ENCODE measurements at places on chromosomes 2 and 18.

- no peak for DNase-seq
Observed at GRCh38 chr2:54403512-54404238, 52.5 kb upstream of the SPTBN1 start.

DNA sequence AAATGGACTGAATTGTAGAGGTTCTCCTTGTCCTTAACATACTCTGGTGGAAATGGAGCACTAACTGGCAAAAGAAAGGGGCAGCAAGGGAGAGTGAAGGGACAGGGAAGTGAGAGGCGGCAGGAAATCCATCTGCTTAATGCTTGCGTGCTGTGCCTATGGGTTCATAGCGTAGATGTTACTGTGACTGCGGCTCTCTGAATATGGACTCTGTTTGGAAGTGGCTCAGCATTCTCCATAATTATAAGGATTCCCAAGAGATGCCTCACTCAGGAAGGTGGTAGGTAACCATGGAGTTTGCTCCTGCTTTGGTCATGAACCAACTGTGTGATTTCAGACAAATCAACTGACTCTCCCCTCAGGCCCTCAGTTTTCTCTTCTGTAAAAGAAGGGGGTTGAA is 50.0 kb downstream of the MYO3B start:
- no peak for DNase-seq

DNA sequence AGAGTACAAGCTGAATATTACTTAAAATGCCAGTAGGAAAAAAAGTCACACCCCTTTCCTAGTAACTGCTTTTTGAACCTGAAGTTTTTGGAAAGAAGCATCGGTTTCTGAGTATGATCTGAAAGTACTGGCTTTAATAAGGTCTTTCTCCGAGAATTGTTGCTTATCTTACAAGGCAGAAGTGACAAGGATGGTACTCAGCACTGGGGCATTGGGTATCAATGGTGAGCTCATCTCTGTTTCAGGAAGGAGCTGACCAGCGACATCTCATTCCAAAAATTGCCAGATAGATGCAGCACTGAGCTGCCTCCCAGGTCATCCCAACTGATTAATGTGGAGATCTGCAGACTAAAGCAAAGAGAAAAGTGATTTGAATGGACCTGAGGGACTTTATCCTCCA is 85.4 kb downstream of the FMNL2 start:
- DNase-seq, result no peak

DNA sequence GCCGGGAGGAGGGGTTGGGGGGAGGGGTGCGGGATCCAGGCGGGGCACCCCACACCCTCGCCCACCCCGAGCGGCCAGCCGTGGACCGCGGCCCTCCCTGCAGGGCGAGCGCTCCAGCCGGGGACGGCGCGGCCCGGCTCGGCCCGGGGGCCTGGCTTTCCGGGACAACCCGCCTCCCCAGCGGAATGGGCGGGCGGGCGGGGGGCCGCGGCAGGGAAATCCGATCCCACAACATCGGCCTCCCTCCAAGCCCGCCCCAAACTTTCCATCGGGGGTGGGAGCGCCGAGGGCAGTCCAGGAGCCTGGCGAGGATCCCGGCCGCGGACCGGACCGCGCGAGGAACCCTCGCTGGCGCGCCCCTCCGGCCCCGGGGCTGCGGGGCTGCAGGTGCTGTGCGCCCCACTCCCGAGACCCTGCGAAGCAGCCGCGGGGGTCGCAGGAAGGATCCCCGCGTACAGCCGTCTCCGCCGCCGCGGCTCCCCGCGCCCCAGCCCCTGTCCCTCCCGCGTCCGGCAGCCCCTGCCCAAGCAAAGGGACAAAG is 529 bp downstream of the SEMA4C start:
- DNase-seq, result no peak

DNA sequence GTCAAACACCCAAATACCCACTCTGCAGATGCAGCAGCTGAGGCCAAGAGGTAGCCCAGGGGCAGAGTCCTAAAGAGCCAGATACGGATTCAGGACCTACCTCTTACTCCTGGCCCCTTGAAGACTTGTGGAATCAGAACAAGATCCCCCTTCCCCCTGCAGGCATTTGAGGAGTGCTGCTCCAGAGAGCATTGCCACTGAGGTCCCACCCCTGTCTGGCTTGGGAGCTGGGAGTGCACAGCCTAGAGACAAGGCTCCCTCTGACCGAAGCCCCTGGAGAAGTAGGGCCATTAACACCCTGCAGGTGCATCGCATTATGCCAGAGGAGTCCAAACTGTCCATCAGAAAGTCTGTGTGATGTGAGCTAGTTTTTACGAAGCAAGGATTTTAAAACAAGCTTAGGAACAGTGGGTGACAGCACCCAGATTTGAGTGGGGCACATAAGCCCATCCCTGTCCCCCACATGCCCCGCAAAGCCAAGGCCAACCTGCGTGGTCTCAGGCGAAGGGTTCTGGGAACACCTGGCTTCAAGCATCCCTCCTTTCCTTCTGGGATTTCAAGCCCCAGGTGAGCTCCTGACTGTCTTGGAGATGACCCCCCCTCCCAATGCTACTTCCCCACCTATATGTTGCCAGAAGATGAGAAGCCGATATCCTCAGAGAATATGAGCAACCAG is 48.4 kb downstream of the MTERF4 start:
- no peak for DNase-seq

GRCh38 chr2:159873258-159873657 is 75.2 kb upstream of the CD302 start:
- DNase-seq, result no peak

DNA sequence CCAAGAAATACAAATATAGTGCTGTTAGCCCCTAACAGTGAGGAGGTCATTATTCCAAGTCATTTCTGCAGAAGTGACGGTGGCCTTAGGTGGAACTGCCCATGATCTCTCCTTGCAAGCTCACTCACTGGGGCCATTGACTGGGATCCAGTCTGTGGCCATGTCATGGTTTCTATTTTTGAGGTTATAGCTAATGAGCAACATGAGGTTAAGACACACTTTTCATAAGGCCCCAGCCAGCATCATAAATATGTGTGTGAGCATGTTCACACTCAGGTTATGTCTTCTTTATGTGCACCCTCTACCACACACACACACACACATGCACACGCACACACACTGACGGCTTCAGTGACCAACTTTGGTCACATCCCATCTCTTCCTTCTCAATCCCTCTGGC is 484 bp downstream of the AFF3 start:
- no peak for DNase-seq

- no peak for DNase-seq
Observed at GRCh38 chr2:197782126-197782525, 3.0 kb downstream of the BOLL start.

DNA sequence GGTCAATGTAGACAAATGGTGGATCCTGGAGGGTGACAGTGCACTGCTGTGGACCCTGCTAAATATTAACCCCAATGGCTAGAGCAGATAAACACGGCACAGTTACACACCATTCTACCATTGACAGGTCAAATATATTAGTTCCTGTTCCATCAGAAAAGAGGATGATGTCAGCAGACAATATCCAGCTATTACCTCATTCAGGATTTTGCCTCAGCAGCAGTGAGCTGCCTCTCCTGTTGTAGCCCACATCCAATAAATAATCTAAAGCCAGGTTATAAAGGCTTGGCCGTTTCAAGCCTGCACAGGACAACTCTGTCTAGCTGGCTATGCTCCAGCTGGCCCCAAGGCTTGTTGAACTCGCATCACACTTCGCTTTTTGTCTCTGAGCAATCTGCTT is 31.6 kb upstream of the NETO1 start:
- DNase-seq, result no peak

DNA sequence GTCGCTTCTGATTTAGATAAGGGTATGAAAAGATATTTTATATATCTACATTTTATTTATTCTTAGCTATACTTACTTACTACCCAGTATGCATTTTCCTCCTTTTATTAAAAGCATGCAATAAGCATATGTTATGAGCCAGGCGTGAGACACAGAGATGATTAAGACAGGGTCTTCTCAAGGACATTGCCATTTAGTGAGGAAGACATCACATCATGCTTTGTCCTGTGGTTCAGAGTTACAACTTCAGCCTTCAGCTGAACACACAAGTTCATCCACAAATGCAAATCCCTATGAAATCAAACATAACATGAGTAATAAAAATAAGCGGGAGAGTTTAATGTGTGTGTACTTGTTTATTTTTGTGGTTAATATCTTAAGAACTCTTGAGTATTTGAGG is 30.2 kb downstream of the GRHL1 start:
- DNase-seq, result no peak

DNA sequence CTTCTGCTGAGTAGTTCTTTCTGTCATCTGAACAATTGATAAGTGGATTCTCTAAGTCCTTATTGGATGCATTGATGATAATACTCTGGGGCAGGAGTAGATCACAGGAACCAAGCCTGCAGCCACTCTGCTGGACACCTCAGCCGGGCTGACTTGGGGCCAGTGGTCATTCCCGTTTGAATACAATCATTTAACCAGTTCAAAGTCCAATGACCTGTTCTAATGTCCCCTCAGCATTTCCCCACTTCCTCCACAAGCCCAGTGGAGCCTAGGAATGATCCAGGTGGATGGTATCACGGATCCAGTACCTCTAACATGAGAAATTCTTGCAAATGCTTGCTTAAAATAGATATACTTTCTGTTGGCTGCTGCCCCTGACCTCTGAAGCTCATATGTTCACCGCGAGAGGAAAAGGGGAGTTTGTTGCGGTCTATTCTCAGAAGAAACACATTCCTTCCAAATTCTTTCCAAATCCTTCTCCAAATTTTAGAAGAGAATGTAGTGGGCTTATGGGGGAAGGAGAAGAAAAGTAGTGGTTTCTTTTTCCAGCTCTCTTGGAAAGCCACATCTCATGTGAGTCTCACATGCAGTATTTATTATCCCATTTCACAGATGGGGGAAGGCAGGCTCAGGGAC is 170.9 kb downstream of the INHBB start:
- DNase-seq, result no peak

DNA sequence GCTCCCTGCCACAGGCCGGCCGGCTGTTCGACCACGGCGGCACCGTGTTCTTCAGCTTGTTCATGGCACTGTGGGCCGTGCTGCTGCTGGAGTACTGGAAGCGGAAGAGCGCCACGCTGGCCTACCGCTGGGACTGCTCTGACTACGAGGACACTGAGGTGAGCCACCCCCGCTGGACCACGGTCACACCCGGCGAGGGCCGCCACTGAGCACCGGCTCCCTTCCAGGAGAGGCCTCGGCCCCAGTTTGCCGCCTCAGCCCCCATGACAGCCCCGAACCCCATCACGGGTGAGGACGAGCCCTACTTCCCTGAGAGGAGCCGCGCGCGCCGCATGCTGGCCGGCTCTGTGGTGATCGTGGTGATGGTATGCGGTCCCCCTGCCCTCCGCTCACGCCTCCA is 20.8 kb downstream of the ANO7 start:
- DNase-seq, result no peak

DNA sequence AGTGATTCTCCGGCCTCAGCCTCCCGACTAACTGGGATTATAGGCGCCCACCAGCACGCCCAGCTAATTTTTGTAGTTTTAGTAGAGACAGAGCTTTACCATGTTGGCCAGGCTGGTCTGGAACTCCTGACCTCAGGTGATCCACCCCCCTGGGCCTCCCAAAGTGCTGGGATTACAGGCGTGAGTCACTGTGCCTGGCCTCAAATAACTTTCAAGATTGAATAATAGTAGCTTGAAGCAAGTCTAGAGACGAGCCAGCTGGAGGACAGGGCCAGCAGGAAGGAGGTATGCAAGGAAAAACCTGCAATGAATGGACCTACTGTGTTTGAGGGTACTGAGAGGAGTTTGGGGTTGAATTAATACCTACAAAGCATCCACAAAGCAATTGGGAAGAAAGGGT is 87.5 kb downstream of the MSH2 start:
- DNase-seq, result no peak

DNA sequence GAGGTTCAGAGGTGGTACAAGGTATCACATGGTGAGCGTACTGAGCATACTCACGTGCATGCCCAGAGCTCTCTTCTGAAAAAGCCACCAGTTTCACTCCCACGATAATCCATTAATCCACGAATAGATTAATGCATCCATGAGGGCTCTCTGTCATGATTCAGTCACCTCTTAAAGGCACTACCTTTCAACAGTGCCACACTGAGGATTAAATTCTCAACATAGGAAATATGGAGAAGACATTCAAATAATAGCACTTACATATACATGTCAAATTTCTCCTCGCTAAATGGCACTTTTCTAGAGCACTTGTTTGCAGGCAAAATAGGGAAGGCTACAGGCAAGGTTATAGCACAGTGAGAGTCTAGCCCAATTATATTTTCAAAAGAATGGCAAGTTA is 825.9 kb downstream of the TRIB2 start:
- no peak for DNase-seq

Measured in NCI-H748 treated with DMSO at 0.1 percent for 48 hours (cell line).